HCT116 (cell line): ENCODE measurements at places on chromosomes 3 and 15. TPM values are rescaled to one million over a fixed set of nuclear protein-coding genes. Genes with fewer than 3 reads are reported as not detected.

DNA sequence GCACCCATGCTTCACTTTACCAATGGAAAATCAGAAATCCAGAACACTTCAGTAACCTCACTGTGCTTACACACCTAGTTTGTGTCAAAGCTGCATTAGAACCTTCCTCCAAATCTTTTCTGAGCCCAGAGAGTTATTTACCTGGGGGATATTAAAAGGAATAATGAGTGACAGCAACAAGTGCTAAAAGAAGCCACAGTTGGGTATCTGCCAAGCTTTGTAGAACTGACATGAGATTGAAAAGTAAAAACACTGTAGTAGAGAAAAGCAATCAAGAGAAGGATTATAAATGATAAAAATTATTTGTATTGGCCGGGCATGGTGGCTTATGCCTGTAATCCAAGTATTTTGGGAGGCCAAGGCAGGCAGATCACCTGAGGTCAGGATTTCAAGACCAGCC is 8.8 kb upstream of the TBC1D23 start:
- no peak for DNase-seq

The GOLGA8T gene
- total RNA-seq, result not detected

GRCh38 chr3:173266441-173266840 is 125.4 kb upstream of the SPATA16 start:
- DNase-seq, result no peak

GRCh38 chr3:67723863-67724262 is 69.5 kb upstream of the SUCLG2 start:
- DNase-seq, result no peak

DNA sequence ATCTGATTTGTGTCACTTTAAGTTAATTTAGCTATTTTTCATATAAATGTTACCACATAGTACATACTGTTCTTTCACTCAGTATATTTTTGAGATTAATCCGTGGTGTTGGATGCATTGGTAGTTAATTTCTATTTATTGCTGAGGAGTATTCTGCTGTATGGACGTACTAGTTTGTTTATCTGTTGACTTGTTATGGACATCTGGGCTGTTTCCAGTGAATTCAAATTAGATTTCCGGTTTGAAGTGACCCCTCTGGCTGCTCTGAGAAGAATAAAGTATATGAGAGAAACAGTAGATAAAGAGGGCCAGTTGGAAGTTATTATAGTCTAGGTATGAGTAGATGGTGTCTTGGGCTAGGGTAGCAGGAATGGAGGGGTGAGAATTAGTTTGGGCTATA is 15.6 kb downstream of the KAT2B start:
- no peak for DNase-seq

GRCh38 chr3:52121813-52122212 is 32.4 kb downstream of the POC1A start:
- DNase-seq, result no peak

GRCh38 chr3:84881288-84881687 is 77.5 kb upstream of the CADM2 start:
- DNase-seq, result no peak
